ENCODE measurements at places on chromosomes 1 and 21.

DNA sequence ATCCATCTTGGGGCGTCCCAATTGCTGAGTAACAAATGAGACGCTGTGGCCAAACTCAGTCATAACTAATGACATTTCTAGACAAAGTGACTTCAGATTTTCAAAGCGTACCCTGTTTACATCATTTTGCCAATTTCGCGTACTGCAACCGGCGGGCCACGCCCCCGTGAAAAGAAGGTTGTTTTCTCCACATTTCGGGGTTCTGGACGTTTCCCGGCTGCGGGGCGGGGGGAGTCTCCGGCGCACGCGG, 282 bp upstream of the SOD1 start:
- DNase-seq, result no peak

- DNase-seq, result no peak
Observed at GRCh38 chr1:206569556-206569955, 42.7 kb downstream of the EIF2D start.

DNA sequence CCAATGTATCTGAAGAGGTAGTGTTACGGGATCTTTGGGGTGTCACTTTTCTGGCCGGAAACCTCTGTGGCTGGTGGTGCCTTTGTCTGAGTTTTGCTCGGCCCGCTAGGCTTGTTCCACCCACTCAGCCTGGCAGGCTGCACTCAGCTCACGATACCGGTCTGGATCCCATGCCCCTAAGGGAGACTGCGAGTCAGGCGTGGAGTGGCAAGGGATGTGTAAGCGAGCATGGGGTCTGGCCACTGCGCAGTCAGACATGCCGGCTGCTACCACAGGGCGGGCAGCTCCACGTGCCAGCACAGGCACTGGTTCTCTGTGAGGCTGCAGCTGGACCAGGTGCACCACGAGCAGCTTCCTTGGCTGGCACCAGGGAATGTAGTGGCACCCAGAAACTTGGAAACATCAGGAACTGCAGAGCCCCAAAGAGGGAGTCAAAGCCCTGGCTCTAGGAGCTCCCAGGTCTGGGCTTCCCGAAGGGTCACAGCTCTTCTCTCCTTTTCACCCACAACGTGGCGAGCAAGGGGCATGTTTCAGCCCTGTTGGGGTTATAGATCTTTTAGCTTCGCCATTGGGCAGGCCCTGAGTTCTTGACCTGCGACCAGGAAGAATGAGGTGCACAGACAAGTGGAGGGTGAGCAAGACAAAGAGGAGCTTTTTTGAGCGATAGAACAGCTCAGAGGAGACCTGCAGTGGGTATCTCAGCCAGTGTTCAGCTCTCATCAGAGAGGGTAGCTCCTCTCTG, 23.8 kb upstream of the LRRC8C start:
- DNase-seq, result no peak

DNA sequence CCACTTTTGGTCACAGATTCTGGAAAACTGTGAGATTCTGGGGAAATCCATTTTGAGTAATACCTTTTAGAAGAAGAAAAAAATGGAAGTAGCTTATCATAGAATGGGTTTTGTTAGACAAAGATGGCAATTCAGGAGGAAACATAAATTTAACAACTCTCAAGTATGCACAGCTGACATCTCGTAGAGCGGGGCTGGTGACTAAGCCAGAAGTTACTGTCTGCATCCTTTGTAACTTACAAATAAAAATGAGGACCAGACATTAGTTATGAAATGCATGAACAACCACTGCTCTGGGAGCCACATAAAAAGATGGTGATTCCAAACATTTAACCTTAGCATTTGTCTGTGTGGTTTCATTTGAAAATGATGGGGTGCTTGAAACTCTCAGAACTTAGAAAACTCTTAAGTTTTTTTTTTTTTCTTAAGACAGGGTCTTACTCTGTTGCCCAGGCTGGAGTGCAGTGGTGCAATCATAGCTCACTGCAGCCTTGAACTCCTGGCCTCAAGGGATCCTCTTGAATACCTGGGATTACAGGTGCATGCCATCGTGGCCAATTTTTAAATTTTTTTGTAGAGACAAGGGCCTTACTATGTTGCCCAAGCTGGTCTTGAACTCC, 49.2 kb upstream of the ATP5PO start:
- no peak for DNase-seq

DNA sequence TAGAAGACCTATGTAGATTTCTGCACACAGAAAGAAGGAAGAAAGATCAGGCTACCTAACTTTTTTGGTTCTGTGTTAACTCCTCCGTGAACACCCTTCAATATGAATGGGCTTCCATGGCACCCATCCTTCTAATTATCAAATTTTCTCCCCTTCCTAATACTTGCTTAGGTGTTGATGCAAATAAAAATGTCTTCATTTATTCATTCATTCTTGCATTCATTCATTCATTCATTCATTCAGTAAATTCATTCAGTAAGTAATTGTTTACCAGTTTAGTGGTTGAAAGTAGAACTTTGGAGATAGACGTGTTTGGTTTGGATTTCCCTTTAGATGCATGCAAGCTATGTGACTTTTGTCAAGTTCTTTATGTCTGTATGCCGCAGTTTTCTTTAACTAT, 4.6 kb downstream of the CHI3L2 start:
- no peak for DNase-seq

- DNase-seq, result no peak
Observed at GRCh38 chr1:97999320-97999719, 78.5 kb upstream of the DPYD start.

DNA sequence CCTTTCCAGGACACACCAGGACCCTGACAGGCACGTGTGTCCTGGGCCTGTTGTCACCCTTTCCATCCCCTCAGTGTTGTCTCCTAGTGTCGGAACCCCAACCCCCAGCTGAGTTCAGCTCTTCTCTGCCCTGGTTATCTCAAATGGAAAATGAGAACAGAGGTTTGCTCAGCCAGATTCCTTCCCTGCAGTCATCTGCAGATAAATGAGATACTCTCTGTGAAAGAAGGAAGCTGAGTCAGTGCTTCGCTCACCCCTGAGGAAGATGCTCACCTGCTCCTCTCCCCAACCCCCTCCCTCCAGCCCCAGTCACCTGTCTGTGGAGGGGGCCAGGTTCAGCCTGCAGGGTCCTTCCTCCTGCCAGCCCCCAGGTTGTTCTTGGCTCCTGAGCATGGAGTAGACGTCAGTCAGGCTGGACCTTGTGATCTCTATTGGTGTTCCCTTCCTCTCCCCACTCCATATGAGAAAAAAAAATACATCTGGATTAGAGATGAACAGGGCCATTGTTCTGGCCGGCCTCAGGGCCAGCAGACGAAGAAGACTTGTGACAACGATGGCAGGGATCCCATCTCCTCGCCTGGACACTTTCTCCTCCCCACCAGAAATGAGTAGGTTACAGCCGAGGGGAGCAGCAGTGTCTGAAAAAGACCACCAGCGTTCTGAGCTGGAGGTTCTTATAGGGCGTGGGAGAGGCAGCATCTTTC, 20.9 kb downstream of the PHGDH start:
- no peak for DNase-seq

GRCh38 chr1:58005212-58005611, 541.3 kb downstream of the OMA1 start:
- DNase-seq, result no peak

- DNase-seq, result no peak
Observed at GRCh38 chr1:7491109-7491817, 279.8 kb upstream of the VAMP3 start.

DNA sequence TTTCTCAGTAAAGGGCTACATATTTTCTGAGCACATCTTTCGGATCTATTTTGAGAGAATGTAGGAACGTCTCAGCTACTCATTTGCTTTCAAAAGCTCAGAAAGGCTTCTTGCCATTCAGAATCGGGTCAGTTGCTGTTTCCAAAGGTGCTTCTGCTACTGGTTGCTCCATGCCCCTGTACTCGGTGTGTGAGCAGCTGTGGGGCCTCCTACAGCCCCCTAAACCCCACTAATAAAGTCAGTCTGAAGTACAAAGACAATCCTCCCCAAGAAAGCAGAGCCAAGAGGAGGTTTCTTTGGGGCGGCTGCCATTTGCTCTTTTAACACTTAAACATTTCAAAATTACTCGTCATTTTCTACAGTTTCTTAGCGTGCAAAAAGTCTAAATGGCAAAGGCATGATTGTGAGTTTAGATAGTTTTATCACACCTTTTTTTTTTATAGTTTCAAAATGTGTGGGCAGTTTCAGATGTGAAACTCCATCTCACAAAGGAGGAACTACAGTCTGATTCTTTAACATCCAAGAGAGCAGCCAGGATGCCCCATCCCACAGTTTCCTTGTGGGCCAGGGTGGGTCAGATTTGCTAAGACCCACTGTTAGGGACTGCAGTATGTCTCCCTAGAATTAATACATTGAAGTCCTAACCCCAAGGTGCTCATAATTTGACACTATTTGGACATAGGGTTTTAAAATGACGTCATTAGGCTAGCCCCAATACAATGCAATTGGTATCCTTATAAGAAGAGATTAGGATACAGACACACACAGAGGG, 4.1 kb downstream of the RUNX1 start:
- no peak for DNase-seq

- no peak for DNase-seq
Observed at GRCh38 chr1:169288011-169288414, 79.6 kb downstream of the NME7 start.

DNA sequence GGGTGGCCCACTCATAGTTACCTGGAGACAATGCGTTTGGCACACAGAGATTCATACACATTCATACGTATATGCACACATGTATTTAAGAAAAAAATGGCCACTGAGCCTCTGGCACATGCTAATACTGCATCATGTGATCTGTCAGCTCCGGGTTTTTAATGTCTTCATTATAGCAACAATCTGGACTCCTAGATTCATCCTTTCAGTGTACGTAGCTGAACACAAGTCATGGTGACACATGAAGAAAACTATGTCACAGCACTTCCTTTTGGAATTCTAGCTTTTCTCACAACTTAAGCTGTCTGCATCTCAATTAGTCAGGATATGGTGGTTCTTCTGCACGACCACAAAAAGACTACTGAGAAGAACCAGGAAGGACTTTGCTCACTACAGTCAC, 24.7 kb downstream of the HSF2BP start:
- no peak for DNase-seq

DNA sequence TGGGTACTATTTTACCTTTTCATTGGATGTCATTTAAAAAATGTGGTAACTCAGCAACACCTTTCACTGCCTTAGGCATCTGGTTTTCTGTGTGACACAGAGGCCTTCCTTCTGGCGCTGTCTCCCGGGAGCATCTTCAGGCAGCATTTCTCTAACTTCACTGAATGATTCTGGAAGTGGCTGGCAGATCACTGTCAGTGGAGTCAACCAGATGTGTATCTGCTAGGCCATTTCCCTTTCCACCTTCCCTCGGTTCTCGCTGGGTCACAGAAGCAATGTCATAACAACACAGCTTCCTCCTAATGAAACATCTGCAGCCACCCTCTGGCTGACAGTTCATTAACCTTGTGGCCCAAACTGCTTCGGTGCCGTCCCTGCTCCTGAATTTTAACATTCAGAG, 137.8 kb downstream of the KIF26B start:
- no peak for DNase-seq

- no peak for DNase-seq
Observed at GRCh38 chr1:217089361-217090014, 366.3 kb upstream of the ESRRG start.

DNA sequence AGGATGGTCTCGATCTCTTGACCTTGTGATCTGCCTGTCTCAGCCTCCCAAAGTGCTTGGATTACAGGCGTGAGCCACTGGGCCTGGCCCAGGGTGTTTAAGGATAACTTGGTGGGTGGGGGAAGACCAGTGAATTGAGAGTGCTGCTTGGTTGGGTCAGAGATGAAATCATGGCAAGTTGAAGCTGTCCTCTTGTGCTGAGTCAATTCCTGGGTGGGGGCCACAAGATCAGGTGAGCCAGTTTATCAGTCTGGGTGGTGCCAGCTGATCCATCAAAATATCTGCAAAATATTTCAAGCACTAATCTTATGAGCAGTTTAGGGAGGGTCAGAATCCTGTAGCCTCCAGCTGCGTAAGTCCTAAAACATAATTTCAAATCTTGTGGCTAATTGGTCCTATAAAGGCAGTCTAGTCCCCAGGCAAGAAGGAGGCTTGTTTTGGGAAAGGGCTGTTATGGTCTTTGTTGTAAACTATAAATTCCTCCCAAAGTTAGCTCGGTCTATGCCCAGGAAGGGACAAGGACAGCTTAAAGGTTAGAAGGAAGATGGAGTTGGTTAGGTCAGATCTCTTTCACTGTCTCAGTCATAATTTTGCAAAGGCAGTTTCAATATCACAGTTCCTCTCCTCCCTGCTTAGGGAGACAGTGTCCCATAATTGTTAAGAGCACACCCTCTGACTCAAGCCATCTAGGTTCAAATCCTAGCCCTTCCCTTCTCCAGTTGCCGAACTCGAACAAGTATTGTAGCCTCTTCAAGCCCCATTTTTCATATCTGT, 66.8 kb upstream of the BACH1 start:
- DNase-seq, result no peak

DNA sequence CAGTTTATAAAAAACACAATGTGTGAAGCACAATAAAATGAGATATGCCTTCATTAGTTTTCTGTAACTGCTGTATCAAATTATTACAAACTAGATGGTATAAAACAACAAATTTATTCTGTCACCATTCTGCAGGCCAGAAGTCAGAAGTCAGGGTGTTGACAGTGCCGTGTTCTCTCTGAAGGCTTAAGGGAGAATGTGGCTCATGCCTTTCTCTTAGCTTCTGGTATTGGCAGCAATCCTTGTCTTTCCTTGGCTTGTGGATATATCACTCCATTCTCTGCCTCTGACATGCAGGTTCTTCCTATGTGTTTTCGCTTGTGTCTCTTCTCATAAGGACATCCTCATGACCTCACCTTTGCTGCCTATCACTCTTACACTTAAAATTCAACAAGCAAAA, 10.1 kb downstream of the NEK7 start:
- no peak for DNase-seq

GRCh38 chr1:3777078-3777547, 4.6 kb downstream of the SMIM1 start:
- no peak for DNase-seq

GRCh38 chr1:50289495-50289894, 133.7 kb downstream of the DMRTA2 start:
- DNase-seq, result no peak

DNA sequence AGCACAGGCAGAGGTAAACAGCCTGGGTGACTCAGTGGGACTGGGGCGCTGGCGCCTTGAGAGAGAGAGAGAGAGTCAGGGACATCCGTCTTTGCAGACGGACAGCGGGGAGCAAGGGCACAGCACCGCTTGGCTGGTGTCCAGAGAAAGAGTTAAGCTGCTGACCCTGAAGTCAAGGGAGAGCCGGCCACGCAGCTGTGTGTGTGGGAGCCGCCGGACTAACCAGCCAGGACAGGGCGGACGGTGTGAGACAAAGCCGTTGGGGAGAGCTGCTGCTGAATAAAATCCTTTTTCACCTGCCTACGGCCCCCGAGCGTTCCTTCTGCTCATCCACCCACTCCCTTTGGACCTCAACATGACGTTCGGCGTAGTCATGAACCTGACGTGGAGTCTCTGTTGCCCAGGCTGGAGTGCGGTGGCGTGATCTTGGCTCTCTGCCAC, 14.5 kb downstream of the CFAP74 start:
- no peak for DNase-seq

DNA sequence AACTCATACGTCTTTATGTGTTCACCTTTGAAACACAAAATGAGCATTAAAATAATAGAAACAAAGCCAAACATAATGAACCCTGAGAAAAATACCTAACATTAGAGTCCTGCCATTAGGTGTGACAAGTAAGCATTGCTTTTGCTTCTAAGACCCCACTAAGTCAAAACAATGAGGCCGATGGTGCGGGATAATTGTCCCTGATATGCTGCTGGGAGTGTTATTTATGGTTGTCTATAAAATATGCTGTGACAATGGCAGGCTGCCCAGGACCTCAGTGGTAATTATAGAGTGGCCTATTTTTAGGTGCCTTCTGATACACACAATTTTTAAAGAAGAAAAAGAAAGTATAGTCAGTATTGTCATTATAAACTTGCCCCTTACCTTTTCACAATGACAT, 1423.1 kb downstream of the AMY1C start:
- DNase-seq, result no peak

All from hematopoietic multipotent progenitor cell treated with erythropoietin and hydrocortisone succinate and interleukin-3 and kit ligand, for 17 days (in vitro differentiated cells).